Thymus (tissue), 14 donors: ENCODE measurements at places on chromosomes 7 and 10.

DNA sequence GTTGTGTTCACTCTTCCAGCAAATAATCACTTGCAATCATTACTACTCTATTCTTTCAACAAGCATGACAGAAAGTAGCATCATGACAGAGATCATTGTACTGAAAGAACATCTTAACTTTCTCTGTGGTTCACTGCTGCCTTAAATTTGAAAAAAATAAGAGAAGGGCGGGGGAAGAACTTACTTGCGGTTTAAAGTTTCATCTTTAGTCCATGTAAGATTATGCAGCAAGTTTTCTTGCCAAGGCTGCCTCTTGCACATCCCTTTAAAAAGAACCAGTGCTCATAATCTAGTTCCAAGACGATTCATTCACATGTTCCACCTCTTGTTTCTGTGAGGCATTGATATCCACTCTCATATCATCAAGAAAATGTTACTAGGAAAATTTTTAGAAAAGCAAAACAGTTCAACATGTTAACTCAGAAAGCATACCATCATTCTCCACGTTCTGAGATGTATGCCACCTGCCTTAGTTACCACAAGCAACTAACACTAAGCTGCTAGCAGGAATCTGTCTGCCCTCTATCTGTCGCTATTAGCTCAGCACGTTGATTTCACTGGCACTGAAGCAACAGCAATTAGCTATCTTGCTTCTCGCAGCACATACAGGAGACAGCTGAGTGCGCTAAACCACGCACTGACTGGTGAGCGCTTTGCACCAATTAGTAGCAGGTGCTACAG, at the start of gene PCDH15:
PCDH15 (minus strand) TSS at position 491 of the 681 bp plus-strand sequence. CDS start 136,969 bp downstream, outside the sequence.
- no peak for DNase-seq

GRCh38 chr10:8835453-8836167, 781.1 kb downstream of the GATA3 start:
- DNase-seq = no peak

DNA sequence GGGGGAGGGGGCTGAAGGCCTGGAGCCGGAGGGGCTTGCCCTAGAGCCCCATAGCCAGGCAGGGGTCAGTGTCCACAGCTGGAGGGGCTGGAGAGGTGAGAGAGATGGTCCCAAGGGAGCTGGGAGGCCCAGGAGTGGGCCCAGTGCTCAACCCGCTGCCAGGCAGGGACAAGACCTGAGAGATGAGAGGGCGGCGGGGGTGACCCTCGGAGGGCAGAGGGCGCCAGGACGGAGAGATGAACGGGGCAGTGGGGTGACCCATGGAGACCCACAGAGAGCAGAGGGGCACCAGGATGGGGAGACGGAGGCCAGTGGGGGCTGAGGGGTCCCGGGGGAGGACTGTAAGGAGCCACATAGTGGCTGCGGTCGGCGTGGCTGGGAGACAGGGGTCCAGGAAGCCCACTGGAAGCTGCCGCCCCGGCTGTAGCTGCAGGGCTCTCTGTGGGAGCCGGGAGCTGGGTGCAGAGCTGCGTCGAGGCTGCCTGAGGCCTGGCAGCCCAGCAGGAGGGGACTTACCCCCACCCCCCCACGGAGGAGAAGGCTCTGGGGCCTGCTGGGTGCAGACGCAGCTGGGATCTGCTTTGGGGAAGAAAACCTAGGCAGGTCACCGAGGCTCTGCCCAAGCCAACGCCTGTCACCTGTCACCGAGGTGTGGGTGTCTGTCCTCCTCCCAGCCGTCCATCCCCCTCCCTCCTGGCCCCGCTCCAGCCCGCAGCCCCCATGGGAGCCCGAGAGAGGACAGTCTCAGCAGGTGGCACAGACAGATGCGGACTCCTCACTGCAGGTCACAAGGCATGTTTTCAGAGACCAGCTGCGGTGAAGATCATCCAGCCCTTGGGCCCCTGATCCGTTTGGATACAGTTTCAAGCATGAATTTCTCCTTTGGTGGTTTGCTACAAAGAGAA, 25.1 kb downstream of the PWWP2B start:
- no peak for DNase-seq

DNA sequence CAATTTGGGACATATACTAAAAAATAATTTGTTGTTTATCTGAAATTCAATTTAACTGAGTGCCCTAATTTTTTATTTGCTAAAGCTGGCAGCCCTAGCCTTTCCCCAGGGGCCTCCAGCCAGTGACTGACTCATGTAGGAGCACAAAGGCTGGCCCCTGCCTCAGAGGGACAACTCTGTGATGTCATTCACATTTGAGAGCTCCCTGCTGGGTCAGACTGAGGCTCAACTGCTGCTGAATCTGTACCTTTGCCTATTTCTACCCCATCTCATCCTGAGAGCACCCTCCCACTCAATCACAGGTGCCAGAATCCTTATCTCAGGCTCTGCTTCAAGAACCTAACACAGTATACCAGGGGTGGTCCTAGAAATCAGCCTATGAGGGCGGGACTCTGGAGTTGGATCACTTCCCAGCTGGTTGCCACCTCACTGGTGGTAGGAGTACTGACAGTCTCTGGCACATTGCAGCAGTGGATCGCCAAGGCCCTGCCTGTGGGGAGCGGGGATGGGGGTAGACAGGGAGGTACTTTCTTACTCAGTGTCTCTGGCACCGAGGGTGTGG, 11.6 kb downstream of the GCK start:
- no peak for DNase-seq

- DNase-seq = no peak
Observed at GRCh38 chr10:6283655-6284054, 80.9 kb downstream of the PFKFB3 start.

- DNase-seq = no peak
Observed at GRCh38 chr7:132398253-132398925, 177.9 kb downstream of the PLXNA4 start.

GRCh38 chr10:125982260-125982948, 86.0 kb downstream of the FANK1 start:
- no peak for DNase-seq

DNA sequence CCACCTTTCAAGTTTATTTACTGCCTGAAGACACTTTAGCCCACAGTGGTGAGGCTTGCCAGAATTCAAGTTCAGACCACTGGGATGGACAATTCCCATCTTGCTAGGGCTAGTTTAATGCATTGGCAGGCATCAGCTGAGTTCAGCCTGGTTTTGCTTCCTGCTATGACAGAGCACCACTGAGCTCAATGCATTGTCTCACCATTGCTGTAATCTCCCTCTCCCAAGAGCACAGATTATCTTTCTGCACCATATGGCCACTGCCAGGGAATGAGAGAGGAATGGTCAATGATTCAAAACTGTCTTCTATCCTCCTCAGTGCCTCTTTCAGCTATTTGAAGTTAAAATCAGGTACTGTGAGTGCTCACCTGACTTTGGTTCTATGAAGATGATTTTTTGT, 160.8 kb downstream of the XPNPEP1 start:
- no peak for DNase-seq

GRCh38 chr10:94213980-94214379, 148.8 kb downstream of the NOC3L start:
- DNase-seq = no peak

GRCh38 chr7:142905759-142906158, 20.2 kb upstream of the TRPV6 start:
- no peak for DNase-seq
